ENCODE measurements at places on chromosomes 2 and 18.
A peak's percentile ranks its signal among the peaks of the same experiment; 100 is the strongest.

DNA sequence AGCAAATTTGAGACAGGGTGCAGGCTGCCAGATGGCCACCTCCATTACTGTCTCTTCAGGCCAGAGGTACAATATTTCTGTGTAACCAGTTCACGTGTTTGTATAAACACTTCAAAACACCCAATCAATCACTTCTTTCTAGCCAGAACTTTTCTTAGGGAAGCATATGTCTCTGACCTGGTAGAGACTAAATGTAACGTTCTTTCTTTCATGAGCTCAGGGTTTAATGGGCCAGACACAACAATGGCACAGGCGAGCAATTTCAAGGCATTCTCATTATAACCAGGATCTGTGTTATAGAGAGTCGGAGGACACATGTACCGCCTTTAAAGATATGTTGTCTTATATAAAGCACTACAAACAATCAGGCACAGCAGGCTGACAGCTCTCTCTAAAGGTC is 1846.4 kb upstream of the PIK3C3 start:
- no peak for DNase-seq

GRCh38 chr2:128169933-128170709 is 79.1 kb downstream of the UGGT1 start:
- DNase-seq = no peak

DNA sequence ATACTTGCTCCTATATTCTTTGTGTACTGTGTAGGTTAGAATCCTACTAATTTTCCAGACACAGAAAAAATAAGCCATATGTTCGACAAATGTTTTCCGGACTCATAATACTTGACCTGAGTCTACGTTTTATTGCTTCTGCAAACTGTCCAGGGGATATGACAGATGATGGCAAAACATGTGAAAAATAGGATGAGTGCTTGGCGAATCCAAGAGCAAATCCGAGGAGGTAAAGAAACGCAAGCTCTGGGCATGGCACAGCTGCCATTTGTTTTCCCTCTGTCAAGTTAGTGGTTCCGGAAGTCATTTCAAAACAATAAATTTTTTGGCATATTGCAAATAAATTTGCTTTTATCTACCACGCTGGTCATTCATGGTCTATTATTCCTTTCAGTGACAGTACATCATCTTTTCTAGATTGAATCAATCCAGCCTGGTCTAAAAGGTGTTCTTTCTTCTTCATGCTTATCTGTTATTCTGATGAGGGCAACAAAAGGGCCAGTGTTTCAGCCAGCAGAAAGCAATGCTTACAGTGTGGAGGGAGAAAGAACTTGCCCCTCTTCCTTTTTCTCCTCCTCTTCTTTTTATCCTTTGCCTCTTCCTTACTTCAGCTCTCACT is 476.1 kb upstream of the SOX11 start:
- no peak for DNase-seq

DNA sequence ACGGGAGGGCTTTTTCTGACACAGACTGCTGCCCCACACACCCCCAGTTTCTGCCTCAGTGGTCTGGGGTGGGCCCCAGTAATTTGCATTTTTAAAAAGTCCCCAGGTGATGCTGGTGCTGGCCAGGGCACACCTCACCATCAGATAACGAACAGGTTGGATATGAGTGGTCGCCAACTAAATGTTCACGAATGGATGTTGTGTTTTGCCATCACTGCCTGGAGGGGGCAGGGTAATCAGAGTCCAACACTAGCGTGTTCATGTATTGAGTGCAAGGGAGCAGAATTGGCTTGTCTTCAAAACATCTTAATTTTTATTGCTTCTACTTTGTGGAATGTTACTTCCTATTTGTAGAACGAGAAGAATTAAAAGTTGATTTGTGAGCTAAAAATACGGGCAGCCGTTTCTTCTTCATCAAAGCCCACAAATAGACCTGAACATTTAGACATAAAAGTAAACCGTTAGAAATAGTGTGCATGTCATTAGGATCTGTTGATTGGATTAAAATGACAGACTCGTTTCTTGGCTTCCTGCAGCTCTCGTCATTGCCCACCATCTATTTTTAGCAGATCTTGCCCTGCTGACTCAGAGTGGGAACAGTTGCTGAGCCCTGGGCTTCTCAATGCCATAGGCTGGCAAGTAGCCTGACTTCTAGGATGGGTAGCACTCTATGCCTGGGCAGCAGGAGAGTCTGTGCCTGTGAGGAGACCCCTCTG is 45.2 kb downstream of the NCK2 start:
- DNase-seq = peak; percentile 63

GRCh38 chr2:45390441-45390840 is 220.6 kb downstream of the SRBD1 start:
- DNase-seq = no peak

DNA sequence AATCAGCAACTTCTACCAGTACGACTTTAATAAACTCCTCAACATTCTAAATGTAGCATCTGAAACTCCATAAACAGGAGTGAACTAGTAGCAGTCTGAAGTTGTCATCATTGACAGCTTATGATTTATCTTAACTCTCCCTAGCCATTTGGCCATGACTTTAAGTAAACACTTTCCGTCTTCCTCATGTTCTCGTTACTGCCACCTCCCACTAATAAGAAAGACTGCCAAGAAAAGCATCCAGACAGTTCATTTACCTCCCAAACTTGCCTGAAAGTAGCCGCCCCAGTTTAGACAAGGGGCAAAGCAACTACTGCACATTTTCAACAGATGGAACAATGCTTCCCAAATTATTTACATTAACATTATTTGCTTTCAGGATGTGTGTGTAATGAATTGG is 287.5 kb downstream of the OSR1 start:
- no peak for DNase-seq

DNA sequence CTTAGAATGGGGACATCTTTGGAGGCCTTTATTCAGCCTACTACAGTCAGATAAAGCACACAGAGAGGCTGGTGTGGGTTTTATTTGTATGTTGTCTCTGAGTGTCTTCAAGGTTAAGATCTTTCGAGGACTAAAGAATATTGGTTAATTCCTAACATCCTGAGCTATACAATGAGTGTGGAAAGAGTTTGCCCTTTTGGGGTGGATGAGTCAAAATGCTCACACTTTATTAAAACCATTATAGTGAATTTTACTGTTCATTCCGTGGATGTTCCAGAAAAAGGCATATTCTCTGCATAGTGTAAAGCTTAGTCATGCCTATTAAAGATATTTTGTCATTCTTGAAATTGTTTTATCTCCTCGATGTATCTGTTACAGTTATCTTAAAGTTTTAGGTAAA is 29.1 kb upstream of the SLC38A11 start:
- no peak for DNase-seq

DNA sequence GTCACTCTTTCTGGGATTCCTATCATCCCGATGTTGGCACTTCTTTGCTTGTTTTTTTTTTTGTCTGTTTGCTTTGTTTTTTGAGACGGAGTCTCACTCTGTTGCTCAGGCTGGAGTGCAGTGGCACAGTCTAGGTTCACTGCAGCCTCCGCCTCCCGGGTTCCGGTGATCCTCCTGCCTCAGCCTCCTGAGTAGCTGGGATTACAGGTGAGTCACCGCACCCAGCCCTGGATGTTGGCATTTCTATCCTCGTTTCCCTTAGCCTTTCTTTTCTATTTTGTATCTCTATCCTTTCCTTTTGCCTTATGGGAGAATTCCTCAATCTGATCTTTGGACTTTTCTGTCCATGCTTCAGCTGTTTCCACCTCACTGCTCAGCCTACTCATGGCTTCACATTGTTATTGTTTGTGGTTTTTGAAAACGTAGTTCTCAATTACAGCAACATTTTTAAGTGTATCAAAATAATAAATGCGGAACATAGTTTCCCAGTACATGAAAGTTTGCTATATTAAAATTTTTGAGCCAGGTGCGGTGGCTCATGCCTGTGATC is 62.1 kb upstream of the ZNF516 start:
- no peak for DNase-seq

- no peak for DNase-seq
Measured at GRCh38 chr2:181404472-181404871, 52.7 kb upstream of the ITGA4 start.

DNA sequence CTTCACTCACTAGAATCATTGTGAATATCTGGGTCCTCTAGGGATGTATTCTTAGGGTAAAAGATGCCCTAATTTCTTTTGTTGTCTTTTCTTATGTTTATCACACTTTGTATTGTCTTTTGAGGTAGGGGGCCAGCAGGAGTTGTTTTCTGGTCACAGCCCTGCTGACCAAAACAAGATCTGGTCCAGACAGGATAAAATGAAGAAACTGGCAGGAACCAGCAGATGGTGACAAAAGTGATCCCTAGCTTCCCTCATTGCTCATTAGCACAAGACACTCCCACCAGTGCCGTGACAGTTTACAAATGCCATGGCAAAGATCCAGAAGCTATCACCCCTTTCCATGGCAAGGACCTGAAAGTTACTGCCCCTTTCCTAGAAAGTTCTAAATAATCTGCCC is 81.7 kb upstream of the CCDC85A start:
- no peak for DNase-seq

DNA sequence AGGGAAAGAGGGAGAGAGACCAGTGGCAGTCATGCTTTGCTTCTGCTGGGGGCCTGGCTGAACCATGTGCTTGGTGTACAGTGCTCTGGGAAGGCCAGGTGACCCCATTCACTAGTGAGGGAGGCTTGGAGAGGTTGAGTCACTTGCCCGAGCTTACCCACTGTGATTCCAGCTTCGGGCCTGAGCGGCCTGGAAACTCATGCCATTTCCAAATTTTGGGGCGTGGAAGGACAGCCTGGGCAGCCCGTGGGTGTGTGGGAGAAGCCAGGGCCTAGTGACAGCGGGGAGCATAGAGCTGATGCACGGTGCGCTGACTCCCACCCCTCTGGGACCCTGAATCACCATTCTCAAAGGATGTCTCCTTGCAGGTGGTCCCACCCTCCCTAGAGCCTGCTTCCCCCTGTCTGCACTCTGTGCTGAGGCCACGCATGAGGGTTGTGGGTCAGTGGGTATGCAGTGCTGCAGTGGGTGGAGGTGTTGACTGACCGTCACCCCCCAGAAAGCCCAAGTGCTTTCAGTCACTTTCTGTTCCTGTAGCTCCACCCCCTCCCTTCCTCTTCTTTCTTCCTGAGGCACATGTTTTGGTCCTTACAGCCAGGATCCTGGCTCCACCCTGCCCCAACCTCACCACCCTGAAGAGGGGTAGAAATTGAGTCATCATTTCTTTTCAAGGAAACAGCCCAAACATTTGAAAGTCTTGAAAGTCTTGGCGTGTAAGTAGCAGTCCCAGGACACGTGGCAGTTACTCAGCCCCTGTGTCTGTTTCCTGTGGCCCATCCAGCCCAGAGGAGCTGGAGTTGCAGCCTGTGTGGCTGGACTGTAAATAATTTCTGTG is 69.3 kb upstream of the MCFD2 start:
- peak; percentile 93 for DNase-seq

- DNase-seq = peak; percentile 8
Measured at GRCh38 chr2:104388296-104388695, 465.6 kb upstream of the POU3F3 start.

DNA sequence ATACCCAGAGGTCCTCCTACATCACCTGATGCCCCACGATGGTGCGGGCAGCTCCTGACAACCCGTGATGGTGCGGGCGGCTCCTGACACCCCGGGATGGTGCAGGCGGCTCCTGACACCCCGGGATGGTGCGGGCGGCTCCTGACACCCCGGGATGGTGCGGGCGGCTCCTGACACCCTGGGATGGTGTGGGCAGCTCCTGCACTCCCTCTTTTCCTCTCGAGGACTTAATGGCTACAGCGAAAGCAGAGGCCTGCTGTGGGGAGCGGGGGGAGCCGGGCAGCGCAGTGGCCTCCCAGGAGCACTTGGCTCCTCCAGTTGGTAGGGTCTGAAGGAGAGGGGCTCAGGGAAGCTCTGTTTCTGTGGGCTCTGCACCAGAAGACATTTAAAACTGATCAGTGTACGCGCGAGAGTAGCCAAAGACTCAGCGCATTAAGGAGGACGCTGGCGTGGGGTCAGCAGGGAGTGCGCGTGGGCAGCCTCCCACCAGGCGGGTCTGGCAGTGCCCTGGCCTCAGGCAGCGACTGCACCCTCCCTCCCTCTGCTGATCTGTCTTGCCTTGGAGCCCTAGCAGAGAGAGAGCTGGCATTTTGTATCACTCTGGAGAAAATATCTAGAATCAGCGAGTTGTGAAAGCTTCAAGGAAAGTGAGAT is 464.5 kb upstream of the MYT1L start:
- DNase-seq = no peak

DNA sequence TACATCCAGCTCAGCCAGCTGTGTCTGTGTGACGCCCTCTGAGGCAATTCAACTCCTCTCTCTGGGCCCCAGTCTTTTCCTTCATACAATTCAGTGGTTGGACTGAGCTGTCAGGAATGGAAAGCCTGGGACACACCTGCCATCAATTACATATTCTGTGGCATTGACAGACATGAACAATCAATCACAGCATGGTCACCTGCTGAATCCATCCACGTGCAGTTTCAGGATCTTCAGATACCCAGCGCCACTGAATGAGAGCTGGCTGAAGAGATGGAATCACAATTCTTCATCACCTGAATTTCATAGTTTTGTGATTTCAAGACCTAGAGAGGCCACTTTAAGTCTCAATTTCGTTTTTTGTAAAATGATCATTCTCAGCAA is 5.1 kb downstream of the ADRA2B start:
- no peak for DNase-seq

DNA sequence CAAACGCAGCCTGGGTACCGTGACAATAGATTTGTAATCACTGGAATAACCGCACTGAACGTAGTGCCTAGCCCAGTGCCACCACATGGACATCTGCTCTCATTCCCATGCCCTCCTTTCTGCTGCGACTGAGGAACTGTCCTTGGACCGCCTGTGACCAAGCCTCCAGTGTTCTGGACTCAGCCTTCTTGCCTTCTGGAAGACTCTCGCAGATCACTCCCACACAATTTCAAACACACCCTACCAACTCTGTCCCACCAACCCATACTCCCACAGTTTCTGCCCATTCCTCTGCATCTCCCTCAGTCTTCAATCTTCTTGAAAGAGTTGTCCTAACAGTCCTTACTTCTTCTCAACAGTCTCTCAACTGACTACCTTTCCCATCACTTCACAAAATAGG is 2.1 kb downstream of the RNF149 start:
- DNase-seq = no peak

GRCh38 chr2:207813221-207813916 is 43.7 kb upstream of the FZD5 start:
- DNase-seq = no peak

DNA sequence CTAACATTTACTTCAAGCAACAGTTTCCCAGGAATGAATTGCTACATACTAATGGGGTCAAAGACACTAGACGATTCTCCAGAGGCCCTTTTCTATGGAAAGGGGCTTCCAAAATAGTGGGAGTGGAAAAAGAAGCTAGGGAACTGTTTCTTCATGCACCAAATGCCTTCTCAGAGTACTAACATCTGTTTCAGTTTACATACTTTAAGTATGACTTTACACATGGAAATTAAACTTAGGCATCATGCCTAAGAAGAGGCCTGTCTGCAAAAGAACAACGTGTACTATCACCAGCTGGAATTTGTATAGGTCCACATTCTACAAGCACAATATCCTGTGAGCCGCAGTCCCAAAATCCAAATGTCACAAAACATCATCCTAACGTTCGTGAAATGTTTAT is 29.4 kb upstream of the WDR75 start:
- peak; percentile 73 for DNase-seq

Measured in GM04504 (cell line).